ENCODE measurements at places on chromosomes 5 and 9.

GRCh38 chr9:98150721-98151120 is 31.7 kb upstream of the TRIM14 start:
- DNase-seq, result no peak

GRCh38 chr5:61299261-61299681 is 32.8 kb upstream of the ZSWIM6 start:
- no peak for DNase-seq

GRCh38 chr5:37839407-37840052 is at the start of gene GDNF:
Gene GDNF, minus strand, starts transcription at chr5:37840041. Its CDS starts 5,245 bp downstream, at chr5:37834796.
- peak; percentile 24 for DNase-seq

DNA sequence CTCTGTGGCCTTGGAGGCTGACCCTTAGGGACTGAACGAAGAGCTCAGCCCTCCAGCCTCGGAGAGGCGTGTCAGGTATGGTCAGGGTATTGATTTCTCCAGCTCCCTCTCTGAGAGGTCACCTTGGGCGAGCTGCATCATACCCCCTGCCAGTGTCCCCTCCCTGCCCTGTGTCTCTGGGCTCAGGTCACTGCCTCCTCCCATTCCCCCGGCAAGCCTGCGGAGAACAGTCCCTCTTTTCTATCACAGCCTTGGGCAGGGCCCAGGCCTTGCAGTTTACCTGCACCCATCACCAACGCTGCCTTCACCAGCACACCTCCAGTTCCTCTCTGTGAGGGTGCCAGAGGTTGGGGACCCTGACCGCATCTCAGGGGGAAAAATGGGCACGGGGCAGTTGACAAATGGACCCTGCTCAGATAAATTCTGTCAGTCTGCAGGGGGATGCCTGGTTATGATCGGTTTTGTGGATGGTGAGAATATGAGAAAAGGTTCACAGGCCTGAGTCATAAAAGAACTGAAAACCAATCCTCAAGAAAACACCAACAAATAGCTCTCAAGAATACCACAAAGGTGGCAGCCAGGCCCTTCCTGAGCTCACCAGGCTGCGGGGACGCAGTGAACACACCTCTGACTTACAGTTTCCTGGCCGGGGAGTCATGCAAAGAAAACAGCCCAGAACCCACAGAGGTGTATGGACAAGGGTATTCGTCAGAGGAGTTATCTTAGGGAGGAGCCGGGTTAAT is 24.7 kb upstream of the RXRA start:
- DNase-seq, result peak; percentile 76

- no peak for DNase-seq
Measured at GRCh38 chr5:60445921-60446320, 254.0 kb downstream of the DEPDC1B start.

- DNase-seq, result no peak
Measured at GRCh38 chr5:67042176-67043003, 154.2 kb downstream of the CD180 start.

DNA sequence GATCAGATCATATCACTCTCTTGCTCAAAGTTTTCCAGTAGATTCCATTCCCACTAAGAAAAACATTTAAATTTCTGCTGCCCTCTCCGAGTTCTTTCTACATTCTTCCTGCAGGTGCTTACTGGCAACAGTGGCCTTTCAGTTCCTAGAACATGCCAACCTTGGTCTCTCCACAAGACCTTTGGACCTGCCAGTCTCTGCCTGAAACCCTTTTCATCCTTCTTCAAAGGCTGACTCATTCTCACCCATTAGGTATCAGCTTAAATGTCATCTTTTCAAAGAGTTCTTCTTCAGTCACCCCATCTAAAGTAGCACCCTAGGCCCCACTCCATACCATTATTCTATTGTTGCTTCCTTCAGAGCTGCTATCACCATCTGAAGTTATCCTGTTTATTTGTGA is 21.8 kb downstream of the PPIC start:
- DNase-seq, result no peak

DNA sequence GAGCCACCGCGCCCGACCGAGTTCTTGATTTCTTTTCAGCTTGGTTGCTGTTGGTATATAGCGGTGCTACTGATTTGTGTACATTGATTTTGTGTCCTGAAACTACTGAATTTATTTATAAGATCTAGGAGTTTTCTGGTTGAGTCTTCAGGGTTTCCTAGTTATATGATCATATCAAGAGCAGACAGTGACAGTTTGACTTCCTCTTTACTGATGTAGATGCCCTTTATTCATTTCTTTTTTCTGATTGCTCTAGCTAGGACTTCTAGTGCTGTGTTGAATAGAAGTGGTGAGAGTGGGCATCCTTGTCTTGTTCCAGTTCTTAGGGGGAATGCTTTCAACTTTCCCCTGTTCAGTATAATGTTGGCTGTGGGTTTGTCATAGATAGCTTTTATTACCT is 17.4 kb upstream of the LRRC19 start:
- no peak for DNase-seq

- no peak for DNase-seq
Measured at GRCh38 chr5:15007646-15008045, 136.1 kb upstream of the ANKH start.

- no peak for DNase-seq
Measured at GRCh38 chr9:131160416-131161112, 35.2 kb downstream of the NUP214 start.

GRCh38 chr9:15882328-15882727 is 329.5 kb downstream of the CCDC171 start:
- DNase-seq, result no peak

GRCh38 chr9:124495126-124496074 is 11.8 kb downstream of the NR5A1 start:
- DNase-seq, result no peak

- DNase-seq, result no peak
Measured at GRCh38 chr9:91820949-91821880, 128.8 kb downstream of the ROR2 start.

- no peak for DNase-seq
Measured at GRCh38 chr9:114282507-114282906, 40.4 kb upstream of the ORM1 start.

GRCh38 chr5:153879596-153879995 is 159.1 kb downstream of the FAM114A2 start:
- no peak for DNase-seq

GRCh38 chr9:34185778-34186551 is 7.1 kb downstream of the UBAP1 start:
- no peak for DNase-seq

GRCh38 chr9:124618476-124618875 is 111.3 kb upstream of the NR5A1 start:
- no peak for DNase-seq

DNA sequence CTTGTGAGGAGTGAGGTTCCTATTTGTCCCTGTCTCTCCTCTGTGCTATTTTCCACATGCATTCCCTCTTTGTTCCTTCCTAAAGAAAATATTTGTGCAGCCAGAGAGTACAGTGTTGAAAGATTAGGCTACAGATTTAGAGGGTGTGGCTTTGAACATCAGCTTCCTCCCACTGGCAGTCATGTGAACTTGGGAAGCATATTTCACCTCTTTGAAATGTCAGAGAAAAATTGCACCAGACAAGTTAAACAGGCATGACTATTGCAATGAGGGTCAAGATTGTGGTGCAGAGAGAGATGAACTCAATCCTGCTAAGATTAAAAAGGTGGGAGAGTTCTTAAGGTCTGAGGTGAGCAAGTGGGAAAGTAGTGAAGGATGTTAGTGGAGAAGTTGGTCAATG is 641.0 kb downstream of the DNAH5 start:
- DNase-seq, result no peak

DNA sequence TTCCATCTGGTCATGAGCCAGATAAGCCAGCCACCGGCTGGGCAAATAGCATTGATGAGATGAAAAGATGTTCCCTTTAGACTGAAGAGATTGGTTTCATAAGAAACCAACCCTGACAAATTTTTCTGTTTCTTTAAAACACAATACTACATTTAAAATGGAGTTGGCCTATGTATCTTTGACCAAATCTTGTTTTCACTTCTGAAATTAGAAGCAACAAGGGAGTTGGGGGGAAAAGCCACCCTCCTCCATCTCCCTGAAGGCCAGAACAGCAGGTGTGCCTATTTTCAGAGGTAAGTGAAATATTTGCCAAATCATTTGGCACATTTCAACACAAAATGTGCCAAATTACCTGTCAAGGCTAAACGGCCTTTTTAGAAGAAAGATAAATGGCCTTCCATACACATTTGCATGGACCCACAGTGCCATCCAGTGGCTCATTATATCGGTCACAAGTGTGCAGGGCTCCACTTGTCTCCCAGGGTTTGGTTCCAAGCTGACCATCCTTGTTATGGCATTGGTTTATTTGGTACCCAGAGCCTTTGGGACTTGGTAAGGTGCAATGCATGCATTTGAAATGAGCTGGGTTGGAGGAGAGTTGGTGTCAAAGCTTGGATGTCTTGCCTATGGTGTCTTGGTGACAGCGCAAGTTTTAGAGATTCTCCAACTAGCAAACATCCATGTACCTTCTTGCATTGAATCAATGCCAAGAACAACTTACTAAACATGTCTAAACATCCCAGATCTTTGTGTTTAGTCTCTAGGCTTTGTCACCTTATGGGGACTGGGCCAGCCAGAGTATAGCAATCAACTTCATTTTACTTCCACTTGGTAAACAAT is 372.0 kb upstream of the KIF2A start:
- DNase-seq, result peak; percentile 23

GRCh38 chr9:68690088-68690487 is 15.0 kb upstream of the PIP5K1B start:
- no peak for DNase-seq

DNA sequence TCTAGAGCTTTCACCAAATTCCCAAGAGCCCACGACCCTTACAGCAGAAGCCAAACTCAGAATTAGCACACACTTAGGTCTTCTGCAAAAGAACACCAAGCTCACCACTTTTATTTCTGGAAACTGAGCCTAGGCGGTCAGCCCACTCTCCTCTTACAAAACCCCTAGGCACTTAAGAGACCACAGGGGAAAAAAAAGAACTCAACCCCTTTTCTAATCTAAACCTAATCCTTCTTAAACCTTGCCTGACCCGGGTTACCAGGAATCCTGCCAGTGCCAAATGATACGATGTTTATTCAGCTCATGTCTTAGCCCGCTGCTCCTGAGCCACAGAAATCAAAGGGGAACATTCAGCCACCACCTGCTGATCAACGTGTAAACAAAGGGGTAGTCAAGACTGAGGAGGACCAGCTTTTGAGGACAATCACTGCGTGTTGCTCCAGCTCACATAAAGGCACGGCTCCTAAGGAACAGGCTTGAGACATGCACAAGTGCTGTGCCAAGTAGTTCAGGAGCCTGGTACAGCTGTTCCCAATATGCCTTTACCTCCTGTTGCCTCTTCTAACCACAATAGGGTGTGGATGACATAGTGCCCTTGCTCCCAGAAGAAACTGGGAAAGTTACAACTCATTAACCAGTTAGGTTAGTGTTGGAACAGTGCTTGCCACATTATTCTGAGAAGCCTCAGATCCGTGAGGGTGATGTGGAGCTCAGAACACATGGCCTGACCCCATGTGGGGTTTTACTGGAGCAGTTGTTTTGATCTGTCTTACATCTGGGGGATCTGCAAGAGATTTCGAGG is 49.3 kb downstream of the ZFAND5 start:
- no peak for DNase-seq

DNA sequence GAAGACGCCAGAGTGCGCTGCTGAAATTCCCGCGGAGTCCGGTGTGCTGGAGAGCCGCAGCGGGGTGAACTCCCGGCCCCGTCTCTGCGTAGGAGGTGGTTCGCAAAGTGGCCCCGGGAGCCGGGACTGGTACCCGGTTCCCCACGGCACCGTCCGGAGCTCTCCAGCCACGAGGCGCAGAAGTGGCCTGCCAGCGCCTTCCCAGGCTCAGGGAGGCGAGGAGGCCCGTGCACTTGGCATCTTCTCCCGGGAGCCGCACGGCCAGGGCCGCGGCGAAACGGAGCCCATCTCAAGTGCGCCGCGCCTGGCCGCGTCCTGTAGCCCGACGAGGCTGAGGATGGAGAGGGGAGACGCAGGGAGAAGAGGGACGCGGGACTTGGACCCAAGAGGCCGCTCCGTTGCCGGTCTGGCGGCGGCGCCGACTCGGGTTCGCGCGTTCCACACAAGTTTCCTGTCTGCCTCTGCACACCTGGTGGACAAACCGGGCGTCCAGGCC is 1.1 kb upstream of the IRX1 start:
- no peak for DNase-seq

DNA sequence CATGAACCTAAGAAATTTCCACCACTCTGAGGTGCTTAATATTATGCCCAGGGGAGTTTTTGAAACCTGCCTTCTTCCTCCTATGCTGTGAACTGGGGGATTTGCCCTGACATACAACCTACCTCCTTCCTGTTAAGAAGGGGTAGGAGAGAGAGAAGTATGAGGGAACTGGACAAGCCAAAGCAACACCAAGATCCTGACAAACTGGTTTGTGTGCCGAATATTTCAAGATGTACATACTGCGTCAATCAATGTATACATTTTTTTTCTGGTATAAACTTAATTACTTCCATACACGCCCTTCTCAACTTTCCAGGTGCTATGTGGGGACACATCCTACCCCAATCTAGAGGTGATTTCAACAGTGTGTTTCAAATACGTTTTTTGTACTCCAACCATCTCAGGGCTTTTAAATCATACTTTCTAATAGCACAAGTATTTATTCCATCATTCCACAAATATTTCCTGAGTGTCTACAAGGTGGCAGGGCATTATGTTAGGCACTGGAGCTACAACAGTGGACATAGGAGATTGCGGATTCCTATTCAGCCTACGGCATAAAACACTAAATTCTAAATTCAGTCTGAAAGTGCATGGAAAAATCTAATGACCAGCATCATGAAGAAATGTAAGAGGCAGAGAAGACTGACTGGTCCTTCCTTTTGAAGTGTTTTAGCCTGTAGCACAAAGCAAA is 70.1 kb upstream of the IFNK start:
- no peak for DNase-seq

DNA sequence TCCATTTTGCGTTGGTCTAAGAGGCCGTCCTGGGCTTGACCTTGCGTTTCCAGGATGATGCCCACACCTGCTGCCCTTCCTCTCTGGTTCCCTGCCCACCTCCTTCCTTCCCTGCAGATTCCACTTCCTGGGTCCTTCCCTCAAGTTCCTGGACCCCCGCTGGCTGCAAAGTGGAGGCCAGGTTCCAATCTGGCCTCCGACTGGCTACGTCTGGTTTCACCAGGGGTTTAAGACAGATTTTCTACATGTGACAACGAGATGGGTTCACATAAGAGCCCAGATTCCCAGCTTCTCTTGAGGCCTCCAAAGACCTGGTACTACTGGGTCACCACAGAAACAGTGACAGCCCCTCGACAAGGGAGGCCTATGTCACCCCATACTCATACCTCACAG is 2.1 kb downstream of the MGAT4B start:
- no peak for DNase-seq

DNA sequence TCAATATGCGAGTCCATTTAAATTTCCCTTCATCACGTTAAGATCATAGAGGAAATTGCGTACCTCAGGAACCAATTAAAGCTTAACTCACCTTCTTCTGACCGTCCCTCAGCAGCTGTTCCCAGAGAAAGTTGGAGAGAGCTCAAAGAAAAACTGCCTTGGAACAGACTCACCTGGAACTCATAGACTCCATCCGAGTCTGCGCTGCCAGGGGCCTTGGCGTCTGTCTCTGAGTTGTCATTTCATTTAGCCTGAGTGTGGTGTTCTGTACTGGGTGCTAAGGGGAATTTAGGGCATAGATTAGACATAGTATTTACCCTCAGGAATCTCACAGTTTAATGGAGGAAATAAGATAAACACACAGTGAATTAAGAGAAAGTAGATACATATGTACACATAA is 892.7 kb downstream of the TLE1 start:
- no peak for DNase-seq
